ENCODE measurements at places on chromosomes 7 and 10.

DNA sequence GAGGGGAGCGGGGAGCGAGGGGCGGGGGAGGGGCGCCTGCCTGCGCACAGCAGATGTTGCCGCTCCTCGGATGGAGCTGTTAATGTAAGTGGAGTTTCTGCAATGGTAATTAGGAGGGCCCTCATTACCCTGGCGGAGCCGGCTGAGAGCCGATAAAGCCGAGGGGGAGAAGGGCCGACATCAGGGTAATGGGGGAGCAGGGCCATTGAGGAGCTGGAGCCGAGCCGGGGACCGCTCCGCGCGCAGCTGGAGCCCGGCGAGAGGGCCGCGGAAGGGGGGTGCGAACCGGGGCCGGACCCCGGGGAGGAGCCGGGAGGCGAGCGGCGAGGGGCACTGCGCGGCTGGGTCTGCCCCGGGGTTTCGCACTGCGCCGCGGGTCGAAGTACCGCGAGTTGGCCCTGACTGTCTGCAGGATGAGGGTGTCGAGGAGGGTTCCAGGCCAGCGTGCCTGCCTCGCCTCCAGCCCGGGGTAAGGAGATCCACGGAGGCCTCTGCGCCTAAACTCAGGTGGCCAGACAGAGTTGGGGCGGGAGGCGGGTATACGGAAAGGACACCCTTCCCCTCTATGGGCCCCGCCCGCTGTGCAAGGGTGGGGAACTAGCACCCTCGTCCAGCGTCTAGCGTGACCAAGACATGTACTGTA, 55.0 kb upstream of the LBX1 start:
- DNase-seq, result no peak

GRCh38 chr10:48309711-48310226, 3.3 kb downstream of the MAPK8 start:
- peak; percentile 57 for DNase-seq

DNA sequence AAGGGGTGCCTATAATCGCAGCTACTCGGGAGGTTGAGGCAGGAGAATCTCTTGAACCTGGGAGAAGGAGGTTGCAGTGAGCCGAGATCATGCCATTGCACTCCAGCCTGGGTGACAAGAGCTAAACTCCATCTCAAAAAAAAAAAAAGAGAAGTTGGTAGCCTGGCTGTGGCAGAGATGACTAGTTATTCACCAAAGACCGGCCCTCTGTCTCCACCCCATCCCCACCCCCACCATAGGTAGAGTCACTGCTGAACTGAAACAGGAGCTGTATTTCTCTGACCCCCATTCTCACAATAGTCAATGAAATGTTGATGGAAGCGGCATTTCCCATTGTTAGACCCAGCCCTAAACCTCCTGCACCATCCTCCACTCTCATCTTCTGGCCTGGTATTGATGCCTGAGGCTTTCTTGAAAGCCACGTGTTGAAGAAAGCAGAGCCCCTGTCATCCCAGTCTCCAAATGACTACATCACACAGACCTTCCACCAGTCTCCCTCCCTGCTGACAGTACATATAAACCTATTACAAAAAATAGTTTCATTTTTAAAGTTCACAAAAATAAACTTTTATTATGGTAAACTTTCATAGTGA, 9.4 kb upstream of the PIK3CG start:
- DNase-seq, result peak; percentile 5

DNA sequence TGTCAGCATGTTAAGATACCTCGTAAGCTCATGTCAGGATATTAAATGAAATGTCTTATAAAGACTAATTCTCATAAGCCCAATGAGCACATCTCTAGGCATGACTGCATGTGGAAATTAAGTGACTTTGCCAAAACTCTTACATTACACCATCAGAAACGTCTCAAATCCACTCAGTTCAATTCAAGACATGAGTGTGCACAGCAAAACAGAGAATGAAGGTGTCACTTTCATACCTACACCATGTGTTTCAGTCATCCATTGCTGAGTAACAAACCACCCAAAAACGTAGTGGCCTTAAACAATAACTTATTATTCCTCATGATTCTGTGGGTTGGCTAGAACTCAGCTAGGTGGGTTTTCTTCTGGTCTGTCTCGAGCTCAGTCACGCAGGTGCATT, 99.8 kb downstream of the ATE1 start:
- DNase-seq, result peak; percentile 67

DNA sequence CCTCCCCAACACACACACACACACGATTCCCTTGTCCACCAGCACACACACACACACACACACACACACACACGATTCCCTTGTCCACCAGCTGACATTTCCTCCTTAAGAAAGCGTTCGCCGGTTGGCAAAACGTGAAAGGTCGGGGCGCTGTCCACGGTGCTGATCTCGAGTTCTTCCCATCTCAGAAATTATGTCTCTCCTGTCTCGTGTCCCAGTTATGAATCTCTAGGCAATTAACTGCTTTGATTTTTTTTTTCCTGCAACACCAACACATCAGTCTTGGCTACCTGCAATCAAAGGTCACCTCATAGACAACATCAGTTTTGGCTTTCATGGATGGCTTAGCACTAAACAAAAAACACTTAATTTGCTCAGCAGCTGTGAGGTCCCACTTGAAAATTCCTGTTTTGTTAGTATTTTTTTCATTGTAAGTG, 1.9 kb downstream of the INA start:
- peak; percentile 30 for DNase-seq

- DNase-seq, result no peak
These were observed 191.8 kb upstream of the SEMA3C start for GRCh38 chr7:81110673-81111072.

- peak; percentile 45 for DNase-seq
These were observed 123.4 kb upstream of the NEBL start for GRCh38 chr10:21020545-21020944.

DNA sequence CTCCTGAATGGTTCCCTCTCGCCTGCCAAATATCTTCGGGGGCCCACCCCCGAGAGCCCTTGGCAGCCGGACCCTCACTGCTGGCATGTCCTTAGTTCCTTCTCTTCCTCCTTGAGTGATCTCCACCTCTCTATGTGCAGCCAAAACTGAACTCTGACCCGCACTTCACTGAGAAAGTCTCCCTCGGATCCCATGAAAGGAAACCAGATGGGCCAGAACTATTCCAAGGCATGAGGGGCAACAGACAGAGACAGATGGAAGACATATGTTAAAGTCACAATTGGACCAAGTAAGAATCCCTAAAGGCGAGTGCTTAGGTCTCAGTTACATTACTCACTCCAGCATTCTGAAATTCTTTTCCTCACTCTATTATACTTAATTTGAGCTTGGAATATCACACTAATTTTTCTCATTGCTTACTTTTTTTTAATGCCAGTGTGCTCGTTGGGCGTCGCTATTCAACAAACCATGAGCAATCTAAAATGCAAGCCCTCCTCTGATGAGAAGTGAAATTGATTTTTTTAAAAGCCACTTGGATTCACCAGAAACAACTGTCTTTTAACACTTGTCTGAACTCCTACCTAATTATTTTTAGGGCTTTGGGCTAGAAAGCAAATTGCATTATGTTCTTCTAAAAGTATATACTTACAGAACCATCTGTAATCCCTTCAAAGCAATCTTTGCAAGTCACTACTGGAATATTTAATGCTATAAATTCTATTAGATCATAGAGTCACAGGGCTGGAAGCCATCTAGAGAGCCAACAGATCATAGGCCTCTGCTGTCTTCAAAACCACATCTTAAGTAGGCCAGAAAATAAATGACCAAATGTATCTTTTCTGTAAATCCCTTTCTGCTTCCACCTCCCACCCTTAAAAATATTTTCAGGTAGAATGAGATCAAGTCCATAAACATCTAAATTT, 43.3 kb upstream of the EZH2 start:
- DNase-seq, result no peak

- no peak for DNase-seq
These were observed 26.6 kb downstream of the GNG11 start for GRCh38 chr7:93948106-93948505.
